ENCODE measurements at places on chromosomes 4 and X. TPM values are rescaled to one million over a fixed set of nuclear protein-coding genes. Genes with fewer than 3 reads are reported as not detected.

TBX22 gene
- not detected for total RNA-seq

SPACA5 gene
- not detected for total RNA-seq

RFC1 gene
- total RNA-seq = 54.6 TPM

MID2 gene
- total RNA-seq = 20.5 TPM

TLR8 gene
- total RNA-seq = 0.21 TPM

AR gene
- not detected for total RNA-seq

SOWAHD gene
- 2.0 TPM for total RNA-seq

NCBP2L gene
- not detected for total RNA-seq

ADH1B gene
- total RNA-seq = not detected

XAGE1A gene
- total RNA-seq = not detected

MAGED2 gene
- total RNA-seq = 123 TPM

JAKMIP1 gene
- 0.38 TPM for total RNA-seq

ZMAT1 gene
- 38.9 TPM for total RNA-seq

GAGE12E gene
- total RNA-seq = not detected

ARHGAP6 gene
- total RNA-seq = 0.22 TPM

EIF2S3 gene
- 283 TPM for total RNA-seq

NSUN7 gene
- total RNA-seq = 0.25 TPM

FGB gene
- total RNA-seq = not detected

KLHL13 gene
- total RNA-seq = 1.1 TPM

HOPX gene
- 6.9 TPM for total RNA-seq

TEX13D gene
- total RNA-seq = not detected

GASK1B gene
- 0.49 TPM for total RNA-seq

CCDC160 gene
- not detected for total RNA-seq

COL25A1 gene
- 0.10 TPM for total RNA-seq

FRG2 gene
- not detected for total RNA-seq

SHROOM3 gene
- not detected for total RNA-seq

USO1 gene
- 32.3 TPM for total RNA-seq

HSFX2 gene
- total RNA-seq = 2.1 TPM

MAPK10 gene
- total RNA-seq = not detected

IL21 gene
- total RNA-seq = not detected

TRMT10A gene
- 5.2 TPM for total RNA-seq

TSPAN5 gene
- total RNA-seq = 5.4 TPM

SMIM10 gene
- not detected for total RNA-seq

GPRASP2 gene
- 6.9 TPM for total RNA-seq
